ENCODE measurements at places on chromosomes 16 and 17. TPM values are rescaled to one million over a fixed set of nuclear protein-coding genes. Genes with fewer than 3 reads are reported as not detected.

Gene GP1BA
- total RNA-seq = not detected

Gene FTO
- 59.4 TPM for total RNA-seq

Gene VAT1L
- 0.11 TPM for total RNA-seq

Gene USP6
- total RNA-seq = not detected
